ENCODE measurements at places on chromosomes 6 and 20. TPM values are rescaled to one million over a fixed set of nuclear protein-coding genes. Genes with fewer than 3 reads are reported as not detected.
A peak's percentile ranks its signal among the peaks of the same experiment; 100 is the strongest.

- DNase-seq = peak; percentile 36
Measured at GRCh38 chr6:149934249-149935156, 7.3 kb upstream of the ULBP2 start.

- DNase-seq = no peak
Measured at GRCh38 chr6:146861029-146861563, 262.3 kb downstream of the ADGB start.

DNA sequence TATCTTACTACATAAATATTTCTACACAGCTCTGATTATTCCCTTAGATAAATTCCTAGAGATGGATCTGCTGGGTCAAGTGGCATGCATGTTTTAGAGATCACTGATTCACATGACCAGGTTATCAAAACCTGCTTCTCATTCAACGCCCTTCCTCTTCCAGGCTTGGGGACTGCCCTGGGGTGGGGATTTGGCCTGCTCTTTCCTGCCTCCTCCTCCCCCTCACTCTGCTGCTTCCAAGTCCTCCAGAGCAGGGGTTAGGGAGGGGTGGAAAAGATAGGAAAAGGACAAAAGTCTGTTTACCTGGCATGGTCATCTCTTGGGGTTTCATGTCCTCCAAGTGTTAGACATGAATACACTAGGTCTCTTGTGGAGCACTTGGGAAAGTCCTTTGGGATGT is 105.6 kb upstream of the GPR6 start:
- no peak for DNase-seq

DNA sequence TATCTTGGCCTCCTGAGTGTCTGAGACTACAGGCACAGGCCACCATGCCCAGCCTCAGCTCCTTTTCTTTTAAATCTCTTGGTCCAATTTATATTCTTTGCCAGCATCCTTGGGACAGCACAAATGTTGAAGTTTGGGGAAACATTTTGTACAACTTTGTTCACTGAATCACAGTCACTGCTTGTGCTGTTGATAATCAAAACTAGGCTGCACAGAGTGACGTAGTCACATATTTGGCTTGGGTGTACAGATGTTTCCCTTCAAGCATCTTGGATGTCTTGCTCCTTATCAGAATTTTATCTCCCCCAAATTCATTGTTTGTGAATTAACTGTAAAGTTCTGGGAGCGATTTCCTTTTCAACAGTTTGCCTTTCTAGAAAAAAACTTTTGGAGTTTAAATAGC is 17.9 kb downstream of the CARMIL1 start:
- no peak for DNase-seq

DNA sequence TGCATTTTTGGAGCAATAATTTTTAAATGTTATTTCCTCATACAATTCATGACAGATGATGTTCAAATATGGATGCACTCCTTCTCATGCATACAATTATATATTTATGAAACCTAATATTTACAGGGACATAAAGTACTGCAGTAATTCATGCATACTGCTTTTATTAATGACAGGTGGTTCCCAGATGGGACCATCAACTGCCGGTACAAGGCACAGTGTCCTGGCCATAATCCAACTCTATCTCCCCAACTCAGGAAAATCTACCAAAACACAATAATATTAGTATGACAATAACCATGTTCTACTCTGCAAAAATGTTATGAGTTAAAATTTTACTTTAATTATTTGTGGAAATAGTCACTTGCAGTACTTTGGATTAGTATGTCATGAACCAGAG is 77.8 kb downstream of the VIP start:
- no peak for DNase-seq

DNA sequence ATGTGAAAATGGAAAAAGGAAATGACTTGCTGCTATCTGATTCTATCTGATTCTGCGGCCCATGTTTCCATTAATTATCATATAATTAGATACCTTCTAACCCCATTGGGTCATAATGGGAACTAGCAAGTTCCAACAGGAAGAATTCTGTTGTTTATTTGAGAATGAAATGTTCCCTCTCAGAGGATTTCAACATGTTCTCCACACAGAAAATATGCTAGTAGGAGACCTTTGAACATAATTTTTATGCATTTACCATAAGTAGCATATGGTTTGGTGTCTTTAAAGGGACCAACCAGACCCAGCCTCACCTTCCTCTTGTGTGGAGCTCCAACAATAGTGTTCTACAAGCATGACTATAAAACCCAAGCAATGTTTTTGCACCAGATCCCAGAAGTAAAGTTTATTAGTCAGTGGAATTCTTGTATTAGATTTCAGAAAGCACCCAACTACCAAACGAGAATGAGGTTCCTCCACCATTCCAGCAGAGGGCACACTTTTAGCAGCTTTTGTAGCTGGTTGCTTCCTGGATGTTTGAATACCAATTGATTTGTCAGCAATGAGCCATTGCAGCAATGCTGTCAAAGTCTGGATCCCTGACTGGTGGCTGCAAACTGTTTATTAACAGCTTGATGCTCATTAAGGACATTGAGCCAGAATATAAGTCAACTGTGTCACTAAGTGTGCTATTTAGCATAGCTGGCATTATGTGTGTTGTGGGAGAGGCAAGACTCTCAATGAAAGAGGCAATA is 143.6 kb upstream of the GJE1 start:
- peak; percentile 43 for DNase-seq

The CTCFL gene
- polyA plus RNA-seq = not detected

The OR2J3 gene
- polyA plus RNA-seq = not detected
